Mesenteric fat pad (tissue), 1 donor: ENCODE measurements at places on chromosomes 12 and 14. TPM values are rescaled to one million over a fixed set of nuclear protein-coding genes. Genes with fewer than 3 reads are reported as not detected.

The LRRC9 gene
- not detected for total RNA-seq

The MIP gene
- total RNA-seq, result not detected

The C14orf39 gene
- 0.10 TPM for total RNA-seq

The CCDC197 gene
- not detected for total RNA-seq
